Non-pigmented ciliary epithelial cell (primary cell): ENCODE measurements at places on chromosomes 12 and 14.

- DNase-seq, result no peak
These were observed 836 bp downstream of the EVL start for GRCh38 chr14:100065942-100066574.

DNA sequence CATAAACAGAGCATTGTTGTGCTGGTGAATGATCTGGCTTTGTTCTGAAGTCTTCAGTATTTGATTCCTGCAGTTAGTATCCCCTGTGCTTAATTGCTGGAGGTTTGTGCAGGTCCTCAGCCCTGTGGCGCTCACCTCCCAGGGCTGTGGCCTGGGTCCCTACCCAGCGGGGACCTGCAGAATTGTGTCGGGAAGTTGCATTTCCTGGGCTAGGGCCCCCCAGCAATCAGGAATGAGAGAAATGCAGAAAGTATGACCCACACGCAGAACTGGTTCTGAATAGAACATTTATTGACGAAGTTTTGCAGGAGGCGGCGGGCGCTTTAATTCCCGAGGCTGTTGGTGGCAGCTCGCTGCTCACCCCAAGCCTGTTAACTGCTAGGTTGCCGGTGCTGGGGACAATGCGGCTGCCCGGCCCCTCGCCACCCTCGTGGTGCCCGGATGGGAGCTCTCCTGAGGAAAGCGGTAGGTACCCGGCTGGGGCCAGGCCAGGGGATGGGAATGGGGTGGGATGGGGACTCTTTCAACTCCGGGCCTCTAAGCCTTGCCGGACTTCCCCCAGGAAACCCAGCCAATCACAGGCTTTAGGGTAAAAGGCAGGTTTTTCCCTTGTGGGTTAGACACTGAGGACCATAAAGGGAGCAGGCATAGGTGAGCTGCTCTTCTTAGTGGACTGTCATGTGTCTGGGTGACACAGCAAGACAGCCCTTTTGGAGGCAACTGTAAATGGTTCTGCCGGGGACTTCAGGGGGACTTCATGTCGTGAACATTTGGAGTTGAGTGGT, 11.6 kb downstream of the PLEKHG3 start:
- no peak for DNase-seq

GRCh38 chr12:30448038-30448437, 247.6 kb downstream of the IPO8 start:
- DNase-seq, result no peak

DNA sequence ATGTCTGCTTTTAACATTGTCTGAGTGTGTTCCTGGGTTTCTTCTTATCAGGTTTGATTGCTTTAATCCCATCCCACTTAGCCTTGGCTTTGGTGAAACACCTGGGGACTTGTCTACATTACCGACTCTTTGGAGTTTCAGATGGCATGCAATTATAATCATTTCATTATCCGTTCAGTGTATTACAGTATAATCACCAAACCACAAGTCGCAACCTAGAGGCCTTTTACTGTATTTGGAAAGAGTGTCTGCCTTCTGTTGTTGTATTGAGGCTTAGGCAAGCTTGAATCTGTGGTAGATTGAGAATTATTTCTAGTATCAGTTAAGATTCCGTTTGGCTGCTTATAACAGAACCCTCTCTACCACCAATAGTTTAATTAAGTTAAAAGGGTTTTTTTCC, 103.9 kb downstream of the TGFB3 start:
- DNase-seq, result no peak

DNA sequence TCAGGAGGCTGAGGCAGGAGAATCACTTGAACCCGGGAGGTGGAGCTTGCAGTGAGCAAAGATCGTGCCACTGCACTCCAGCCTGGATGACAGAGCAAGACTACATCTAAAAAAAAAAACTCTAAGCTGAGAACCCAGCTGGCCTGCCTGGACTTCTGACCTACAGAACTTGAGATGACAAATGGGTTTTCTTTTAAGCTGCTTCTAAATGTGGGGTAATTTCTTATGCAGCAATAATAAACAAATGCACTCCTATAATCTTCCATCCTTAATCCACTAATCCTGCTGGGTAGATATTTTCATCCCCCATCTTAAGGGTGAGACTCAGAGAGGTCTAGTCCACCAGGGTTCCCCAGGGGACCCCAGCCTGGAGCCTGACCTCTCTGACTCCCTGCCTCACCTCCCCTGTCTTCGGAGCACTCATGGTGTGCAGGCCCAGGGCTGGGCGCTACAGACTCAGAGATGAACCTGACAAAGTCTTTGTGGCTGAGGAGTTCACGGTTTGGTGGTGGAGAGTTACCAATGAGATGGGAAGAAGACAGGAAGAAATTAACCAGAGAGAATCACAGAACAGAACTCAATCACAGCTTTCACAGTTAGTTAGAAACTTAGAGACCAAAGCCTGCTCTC, 39.7 kb upstream of the BDKRB2 start:
- no peak for DNase-seq

GRCh38 chr14:61337893-61338292, 16.5 kb downstream of the PRKCH start:
- no peak for DNase-seq

DNA sequence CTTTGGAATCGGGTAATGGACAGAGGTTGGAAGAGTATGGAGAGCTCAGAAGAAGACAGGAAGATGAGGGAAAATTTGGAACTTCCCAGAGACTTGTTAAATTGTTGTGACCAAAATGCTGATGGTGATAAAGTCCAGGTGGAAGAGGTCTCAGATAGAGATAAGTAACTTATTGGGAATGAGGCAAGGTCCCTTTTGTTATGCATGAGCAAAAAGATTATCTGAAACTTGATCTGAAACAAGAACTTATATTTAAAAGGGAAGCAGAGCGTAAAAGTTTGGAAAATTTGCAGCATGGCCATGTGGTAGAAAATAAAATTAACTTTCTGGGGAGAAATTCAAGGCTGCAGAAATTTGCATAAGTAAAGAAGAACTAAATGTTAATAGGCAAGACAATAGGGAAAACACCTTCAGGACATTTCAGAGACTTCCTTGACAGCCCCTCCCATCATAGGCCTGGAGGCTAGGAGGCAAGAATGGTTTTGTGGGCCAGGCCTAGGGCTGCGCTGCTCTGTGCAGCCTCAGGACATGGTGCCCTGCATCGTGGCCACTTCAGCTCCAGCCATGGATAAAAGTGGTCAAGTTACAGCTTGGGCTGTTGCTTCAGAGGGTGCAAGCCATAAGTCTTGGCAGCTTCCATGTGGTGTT, 425.7 kb upstream of the PRICKLE1 start:
- DNase-seq, result no peak

- no peak for DNase-seq
These were observed 2.9 kb downstream of the NGB start for GRCh38 chr14:77267937-77268699.

- DNase-seq, result no peak
These were observed 82.1 kb upstream of the FERMT2 start for GRCh38 chr14:53032838-53033390.

DNA sequence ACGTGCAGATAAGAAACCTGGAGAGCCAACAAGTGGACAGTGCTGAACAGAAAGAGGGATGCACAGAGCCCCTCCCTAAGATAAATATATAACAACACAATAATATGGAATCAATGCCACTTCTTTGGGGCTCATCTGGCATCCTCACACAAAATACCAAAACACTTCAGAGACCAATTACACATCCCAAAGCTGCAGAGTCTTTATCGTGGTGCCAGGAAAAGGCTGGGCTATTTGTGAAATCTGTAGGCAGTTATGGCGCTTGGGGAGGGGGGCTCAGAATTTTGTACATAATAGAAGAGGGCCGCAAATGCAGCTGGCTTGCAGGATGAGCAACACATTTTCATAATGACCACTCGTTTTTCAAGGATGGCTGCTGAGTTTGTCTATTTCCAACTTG, 160.4 kb upstream of the NOS1 start:
- no peak for DNase-seq

DNA sequence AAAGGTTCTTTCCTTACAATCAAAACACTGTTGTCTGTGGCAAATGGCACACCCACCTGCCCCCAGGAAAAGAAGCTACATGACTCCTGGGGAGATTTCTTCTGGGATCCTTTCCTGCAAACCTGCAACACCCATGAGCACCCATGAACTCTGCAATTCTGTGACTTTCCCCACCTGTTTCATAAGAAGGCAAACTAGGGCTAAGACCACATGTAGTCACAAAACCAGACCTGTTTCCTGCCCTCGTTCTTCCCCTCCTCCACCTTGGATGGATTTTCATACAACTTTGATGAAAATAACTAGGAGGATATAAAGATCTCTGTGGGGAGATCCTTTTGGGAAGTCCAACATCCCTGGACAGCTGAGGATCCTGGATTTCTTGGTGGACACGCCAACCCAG, 1084.7 kb downstream of the BCL11B start:
- no peak for DNase-seq

- peak; percentile 34 for DNase-seq
These were observed 798 bp downstream of the CCDC198 start for GRCh38 chr14:57492859-57493258.

GRCh38 chr12:48000878-48001504, 3.3 kb downstream of the COL2A1 start:
- no peak for DNase-seq

GRCh38 chr12:18382236-18382885, 121.0 kb downstream of the PIK3C2G start:
- no peak for DNase-seq

GRCh38 chr14:61409782-61410181, 88.4 kb downstream of the PRKCH start:
- DNase-seq, result no peak

DNA sequence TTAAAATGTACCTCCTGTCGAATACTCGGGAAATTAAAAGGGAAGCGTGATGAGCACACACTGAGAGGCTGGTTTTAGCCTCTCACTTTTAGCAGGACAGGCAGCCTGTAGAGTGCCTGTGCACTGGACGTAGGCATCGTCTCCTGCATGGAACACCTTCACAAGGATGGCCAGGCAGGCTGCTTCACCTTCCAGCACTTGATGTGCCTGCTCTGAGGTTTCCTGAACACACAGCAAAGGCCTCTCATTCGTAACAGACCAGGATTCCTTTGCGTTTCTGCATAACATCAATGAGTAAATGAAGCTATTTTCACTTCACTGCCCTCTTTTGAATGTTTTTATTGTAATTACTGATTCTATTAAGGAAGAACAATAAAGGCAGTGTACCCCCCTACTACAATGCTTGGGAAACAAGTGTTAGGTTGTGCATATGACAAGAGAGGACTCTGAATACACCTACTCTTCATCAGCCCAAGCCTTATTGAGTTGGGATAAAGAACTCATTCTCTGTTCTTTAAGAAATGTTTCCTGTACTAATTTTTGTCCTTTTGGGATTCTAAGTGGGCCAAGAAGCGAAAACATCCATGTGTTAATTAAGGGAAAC, 1077.6 kb upstream of the FOXG1 start:
- DNase-seq, result no peak

DNA sequence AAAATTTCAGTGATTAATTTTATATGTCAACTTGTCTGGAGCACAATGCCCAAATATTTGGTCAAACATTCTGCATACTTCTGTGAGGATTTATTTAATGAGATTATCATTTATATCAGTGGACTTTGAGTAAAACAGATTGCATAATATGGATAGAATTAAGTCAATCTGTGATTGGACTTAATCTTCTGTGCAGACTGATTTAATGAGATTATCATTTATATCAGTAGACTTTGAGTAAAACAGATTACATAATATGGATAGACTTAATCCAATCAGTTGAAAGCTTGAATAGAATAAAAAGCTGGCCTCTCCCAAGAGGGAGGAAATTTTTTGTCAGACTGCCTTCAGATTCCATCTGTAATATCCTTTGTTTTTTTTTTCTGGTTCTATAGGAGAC, 1413.2 kb downstream of the LRFN5 start:
- DNase-seq, result no peak

DNA sequence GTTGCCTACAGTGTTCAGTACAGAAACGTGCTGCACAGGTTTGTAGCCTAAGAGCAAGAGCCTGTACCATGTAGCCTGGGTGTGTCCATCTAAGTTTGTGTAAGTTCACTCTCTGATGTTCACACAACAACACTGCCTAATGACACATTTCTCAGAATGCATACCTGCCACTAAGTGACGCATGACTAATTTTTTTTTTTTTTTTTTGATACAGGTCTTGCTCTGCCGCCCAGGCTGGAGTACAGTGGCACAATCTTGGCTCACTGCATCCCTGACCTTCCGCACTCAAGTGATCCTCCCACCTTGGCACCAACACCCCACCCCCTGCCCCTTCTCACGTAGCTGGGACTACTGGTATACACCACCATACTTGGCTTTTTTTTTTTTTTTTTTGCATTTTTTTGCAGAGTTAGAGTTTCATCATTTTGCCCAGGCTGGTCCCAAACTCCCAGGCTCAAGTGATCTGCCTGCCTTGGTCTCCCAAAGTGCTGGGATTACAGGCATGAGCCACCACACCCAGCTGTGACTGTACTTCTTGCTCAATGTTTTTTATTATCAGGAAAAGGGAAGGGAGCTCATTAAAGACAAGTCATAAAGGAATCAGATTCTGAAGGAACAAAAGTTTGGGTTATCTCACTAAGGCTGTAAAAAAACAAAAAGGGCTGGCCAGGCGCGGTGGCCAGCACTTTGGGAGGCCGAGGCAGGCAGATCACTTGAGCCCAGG, 10.0 kb upstream of the CDC42BPB start:
- DNase-seq, result no peak

DNA sequence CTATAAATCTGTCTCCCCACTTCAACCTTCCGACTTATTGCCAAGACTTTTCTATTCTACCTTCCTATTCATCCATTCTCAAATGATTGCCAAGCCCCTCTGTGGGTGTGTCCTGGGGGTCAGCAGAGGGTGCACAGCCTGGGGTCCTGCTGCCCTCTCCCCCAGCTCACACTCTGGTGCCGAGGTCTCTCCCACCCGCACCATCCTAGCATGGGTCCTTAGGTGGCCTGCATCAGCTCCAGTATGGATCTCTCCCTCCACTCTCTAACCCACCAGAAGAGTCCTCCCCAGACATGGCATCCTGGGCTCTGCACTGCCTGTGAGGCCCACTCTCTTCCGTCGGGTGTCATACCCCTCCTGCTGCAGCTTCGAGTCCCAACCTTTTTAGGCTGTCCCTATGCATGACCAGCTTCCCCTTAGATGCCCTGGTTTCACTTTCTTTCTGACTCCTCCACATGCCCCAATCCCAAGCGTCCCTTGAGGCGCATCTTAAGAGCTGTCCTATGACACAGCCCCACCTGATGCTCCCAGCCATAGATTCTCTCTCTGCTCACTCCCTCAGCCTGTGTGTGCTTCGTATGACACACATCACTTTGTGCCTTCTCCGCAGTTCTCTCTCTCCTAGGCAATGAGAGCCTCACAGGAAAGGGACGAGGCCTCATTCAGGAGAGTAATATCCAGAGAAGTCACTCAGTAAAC, 43.9 kb downstream of the GIT2 start:
- no peak for DNase-seq

GRCh38 chr12:56387152-56387736, 24.6 kb upstream of the APOF start:
- DNase-seq, result no peak
